AML-193 (cell line): ENCODE measurements at places on chromosomes 2 and 18.

DNA sequence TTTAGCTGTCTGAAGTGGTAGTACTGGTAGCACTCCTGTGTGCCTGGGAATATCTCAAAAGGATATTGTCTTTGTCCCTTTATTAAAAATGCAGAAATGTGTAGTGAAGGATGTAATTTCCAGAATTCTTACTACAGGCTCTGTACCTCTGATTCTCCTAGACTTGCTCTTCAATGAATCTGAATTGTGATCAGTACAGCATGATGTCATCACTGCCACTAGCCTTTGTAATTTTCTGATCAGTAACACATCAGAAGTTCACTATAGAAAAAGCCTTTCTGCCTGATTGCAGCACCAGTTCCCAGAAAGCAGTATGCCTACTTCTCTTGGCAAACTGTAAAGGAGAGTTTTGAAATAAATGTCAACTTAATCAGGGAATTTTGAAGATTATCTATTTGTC, 29.2 kb upstream of the OTOF start:
- no peak for DNase-seq

GRCh38 chr2:193528458-193528857, 1333.7 kb upstream of the TMEFF2 start:
- DNase-seq, result no peak

DNA sequence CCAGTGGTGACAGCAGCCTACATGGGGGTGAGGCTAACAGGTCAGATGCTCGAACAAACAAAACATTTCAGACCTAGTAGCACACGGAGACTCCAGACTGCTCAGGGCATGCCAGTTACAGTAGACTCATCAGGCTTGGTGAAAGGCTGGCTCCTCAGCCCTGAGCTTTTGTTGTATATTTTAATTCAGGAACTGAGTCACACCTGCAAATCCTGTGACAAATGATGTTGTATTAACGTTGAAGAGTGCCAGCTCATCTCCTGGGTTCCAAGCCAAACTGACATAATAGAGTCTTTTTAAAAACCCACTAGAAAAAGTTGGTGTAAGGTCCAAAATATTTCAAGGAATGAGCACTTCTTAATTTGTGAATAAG, 65.3 kb downstream of the C1D start:
- no peak for DNase-seq

GRCh38 chr2:23199115-23199918, 185.7 kb upstream of the KLHL29 start:
- no peak for DNase-seq

- DNase-seq, result no peak
Measured at GRCh38 chr2:172671501-172671900, 64.1 kb upstream of the RAPGEF4 start.

- no peak for DNase-seq
Measured at GRCh38 chr18:61402726-61403125, 69.5 kb downstream of the CDH20 start.

DNA sequence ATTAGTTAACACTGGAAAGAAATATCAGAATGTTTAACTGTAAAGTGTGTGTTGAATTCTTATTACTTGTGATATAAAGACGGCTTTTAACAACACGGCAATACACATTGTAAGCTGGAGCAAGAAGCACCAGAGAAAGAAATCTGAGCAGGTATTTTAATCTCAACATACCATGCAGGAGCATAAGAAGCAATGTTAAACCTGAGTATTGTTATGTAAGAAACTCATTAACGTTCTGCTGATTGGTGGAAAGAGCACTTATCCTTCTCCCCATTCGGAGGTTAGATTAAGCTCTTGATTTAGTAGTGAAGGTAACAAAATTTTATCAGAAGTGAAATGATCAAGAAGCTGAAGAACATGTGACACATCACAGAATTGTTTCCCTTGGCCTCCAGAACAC, 107.4 kb downstream of the EPC2 start:
- DNase-seq, result no peak

DNA sequence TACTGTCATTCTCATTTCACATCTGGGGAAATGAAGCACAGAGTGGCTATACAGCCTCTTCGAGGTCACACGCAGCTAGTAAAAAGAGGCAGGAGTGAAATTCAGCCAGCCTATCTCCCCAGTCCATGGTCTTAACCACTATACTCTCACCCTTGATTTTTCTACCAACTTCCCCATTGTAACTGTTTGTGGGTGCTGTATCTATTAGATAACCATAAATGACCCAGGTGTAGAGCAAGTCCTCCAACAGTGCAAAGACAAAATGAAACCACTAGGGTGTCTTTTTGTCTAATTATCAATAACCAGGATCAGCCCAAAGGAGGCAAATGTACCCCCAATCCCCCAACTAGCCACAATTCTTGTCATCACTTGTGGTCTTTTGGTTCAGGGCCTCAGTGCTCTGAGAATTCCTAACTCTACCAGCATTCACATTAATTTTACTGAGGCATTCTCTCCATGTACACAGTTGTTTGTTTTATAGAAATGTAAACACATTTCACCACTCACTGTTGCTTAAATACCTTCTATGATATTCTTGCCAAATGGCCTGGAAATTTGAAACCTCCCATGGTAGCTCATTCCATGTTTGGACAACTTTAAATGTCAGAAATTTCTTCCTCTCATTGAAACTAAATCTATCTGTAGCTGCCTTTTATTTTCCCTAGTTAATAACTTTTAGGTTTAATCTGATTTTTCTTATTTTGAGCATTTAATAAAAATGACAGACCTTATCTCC, 58.7 kb downstream of the SLC40A1 start:
- no peak for DNase-seq

DNA sequence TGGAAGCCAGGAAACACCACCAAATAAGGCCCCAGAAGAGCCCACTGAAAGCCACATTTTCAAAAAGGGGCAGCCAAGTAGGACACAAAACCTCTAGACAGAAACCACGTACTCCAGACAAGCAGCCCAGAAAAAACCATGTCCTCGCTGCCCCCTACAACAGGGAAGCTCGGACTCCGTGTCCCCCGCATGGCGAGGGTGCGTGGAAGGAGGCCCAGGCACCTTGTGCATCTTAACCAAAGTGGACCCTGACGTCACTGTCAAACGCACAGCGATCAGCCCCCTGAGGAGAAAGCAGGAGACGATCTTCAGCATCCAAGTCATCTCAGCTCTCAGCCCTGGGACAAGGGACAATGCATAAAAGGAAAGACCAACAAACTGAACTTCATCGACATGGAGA, 168.4 kb downstream of the EIPR1 start:
- no peak for DNase-seq

DNA sequence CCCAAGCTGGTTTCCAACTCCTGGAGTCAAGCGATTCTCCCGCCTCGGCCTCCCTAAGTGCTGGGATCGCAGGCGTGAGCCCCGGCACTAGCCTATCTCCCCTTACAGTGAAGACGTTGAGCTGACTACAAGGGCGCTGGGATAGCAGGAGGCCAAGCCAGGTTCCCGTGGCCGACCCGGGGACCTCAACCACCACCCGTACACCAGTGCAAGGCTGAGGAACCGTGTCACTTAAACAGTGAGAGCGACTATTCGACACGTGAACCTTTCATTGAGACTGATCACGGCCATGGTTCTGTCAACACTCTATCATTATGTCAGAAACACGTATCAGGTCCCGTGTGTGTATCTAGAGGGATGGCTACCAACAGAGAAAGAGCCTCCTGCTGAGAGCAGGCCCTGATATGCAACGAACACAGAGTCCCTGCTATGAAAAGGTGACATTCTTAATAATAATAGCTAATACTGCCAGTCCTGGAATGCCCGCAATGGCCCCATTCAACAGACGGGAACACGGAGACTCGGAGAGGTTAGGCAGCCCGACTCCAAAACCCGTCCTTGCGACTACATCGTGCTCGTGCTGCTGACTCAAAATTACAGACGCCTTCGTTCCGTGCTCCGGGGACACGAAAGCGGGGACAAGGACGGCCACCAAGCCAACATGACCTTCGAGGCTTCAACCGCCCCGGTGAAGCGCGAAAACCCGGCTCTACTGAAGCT, 833 bp downstream of the AFG3L2 start:
- peak; percentile 11 for DNase-seq

- DNase-seq, result no peak
Measured at GRCh38 chr2:138948070-138948539, 167.9 kb upstream of the NXPH2 start.

DNA sequence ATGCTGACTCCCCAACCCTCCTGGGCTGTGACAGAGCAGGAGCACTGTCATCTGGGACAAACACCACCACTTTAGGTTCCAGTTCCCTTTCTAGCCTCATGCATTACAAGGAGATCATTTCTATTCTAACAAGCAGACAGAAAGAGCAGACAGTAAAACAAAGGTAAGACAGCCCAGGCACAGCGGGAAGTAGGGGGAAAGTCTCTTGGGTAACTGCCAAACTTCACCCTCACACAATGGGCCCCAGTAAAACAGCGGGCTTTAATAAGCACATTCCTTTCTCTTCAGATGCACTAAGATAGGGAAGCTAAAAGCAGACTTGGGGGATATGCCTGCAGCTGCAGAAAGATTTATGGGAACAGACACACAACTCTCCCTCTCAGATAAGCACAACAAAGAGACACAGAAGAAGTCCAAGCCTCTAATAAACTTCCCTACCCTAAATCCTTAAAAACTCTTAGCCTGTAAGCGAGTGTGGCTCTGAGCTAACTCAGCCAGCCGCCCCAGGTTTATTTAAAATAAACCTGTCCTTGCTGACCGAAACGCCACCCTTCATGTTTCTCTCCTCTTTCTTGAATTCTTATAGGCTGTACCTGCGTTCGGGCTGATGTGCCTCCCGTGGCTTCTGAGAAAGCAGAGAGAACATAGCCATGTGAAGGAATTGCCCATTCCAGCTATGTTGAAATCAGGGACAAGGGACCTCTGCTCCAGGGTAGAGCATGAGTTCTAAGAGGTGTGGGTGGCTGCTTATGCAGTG, 726.8 kb upstream of the DDX18 start:
- no peak for DNase-seq

- no peak for DNase-seq
Measured at GRCh38 chr2:96921561-96922319, 51.9 kb upstream of the SEMA4C start.

GRCh38 chr18:55096263-55096951, 137.1 kb upstream of the CCDC68 start:
- DNase-seq, result peak; percentile 2

DNA sequence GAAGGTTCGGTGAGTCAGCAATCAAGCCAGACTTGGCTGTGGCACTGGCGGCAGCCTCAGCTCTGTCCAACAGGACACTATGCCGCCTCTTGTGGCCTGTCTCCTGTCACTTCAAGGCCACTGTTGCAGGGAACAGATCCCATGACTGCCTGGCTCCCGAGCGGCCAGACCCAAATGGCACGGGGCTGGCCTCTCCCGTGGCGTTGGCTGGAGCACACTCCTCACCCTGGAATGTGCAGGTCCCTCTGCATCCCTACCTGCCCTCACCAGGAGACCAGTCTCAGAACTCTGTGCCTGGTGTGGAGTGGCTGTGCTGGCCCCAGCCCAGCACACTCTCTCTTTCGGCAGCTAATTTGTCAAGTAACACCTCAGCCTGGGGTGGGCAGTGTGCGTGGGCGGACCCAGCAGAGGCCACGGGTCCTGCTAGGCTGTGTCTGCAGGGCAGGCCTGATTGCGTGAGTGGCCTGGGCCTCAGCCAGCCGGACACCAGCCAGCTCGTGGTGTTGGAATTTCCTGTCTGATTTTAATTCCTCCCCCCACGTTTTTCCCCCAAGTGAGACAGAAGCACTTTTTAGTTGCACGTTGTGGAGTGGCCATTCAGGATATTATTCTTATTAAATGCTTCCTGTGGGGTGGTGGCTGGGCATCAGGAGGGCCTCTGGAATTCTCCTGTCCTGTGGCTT, 179.3 kb downstream of the GLI2 start:
- DNase-seq, result no peak

DNA sequence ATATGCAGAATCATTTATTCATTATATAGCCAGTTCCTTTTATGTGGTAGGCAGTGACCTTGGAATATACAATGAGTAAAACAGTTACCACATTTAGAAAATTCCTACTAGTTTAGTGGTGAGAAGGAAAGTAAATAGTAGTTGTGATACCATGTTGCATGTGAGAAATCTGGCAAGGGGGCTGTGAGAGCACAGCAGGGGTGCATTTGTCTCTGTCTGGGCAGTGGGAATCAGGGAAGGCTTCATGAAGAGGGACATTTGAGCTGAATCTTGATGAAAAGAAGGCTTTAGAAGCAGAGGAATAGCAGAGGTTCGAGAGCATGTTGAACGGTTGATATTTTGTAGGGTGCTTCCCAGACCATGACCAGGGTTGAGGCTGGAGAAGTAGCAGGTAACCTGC, 78.7 kb downstream of the RAB3GAP1 start:
- DNase-seq, result no peak

DNA sequence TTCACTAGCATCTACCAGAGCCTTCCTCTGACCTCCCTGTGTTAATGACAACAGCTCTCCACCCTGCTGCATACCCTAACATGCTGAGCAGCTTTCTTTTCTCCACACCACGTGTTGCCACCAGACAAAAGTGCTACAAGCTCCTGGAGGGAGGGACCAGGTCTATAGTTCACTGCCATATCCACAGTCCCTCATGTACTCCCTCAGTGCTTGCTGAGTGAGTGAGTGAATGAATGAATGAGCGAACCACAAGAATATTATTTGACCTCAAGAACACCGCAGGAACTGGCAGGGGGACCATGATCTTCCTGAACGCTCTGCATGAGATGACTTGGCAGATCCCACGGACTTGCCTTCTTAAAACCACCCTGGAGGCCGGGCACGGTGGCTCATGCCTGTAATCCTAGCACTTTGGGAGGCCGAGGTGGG, 47.4 kb upstream of the CAB39 start:
- DNase-seq, result peak; percentile 17

GRCh38 chr2:50851886-50852285, 180.0 kb downstream of the NRXN1 start:
- no peak for DNase-seq

- DNase-seq, result no peak
Measured at GRCh38 chr2:234747032-234747431, 204.8 kb upstream of the SH3BP4 start.

DNA sequence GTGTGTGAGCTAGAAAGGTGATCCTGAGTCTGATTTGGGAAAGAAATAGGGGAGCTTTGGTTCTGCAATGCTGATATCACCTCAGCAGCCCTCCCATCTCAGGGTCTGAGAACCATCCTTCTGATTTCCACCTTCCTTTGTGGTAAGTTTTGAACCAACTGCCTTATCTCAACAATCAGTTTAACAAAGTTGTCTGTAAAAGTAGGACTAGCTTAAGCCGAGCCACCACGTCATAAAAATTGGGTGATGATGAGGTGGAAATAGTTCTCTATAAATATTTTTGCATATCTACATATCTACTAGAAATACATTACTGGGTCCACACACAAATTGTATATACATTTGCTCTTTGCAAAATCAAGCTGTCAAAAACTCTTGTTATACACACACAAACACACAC, 1.1 kb downstream of the SULT1C4 start:
- DNase-seq, result no peak

- no peak for DNase-seq
Measured at GRCh38 chr18:78330766-78331165, 648.9 kb upstream of the SALL3 start.

GRCh38 chr2:68414452-68414851, 49.4 kb downstream of the PLEK start:
- DNase-seq, result no peak
